Skin of body (tissue), 3 donors: ENCODE measurements at places on chromosomes 7 and 10.

DNA sequence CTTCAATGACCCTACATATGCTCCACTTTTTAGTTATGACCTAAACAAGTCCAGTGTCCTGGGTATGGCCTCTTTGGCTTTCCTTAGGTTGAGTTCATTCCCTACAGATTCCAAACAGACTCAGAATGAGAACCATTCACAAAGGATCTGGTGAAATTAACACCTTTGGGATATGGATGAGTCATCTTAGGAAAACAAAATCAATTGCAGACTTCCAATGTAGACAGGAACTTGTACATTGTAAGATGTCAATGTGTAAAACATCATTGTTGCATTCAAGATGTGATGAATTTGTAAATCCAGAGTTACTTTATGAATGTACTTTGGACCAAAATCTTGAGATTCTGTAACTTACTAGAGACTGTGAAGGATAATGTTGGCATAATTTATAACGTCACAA lies 43.4 kb upstream of the HECTD2 start:
- no peak for DNase-seq

DNA sequence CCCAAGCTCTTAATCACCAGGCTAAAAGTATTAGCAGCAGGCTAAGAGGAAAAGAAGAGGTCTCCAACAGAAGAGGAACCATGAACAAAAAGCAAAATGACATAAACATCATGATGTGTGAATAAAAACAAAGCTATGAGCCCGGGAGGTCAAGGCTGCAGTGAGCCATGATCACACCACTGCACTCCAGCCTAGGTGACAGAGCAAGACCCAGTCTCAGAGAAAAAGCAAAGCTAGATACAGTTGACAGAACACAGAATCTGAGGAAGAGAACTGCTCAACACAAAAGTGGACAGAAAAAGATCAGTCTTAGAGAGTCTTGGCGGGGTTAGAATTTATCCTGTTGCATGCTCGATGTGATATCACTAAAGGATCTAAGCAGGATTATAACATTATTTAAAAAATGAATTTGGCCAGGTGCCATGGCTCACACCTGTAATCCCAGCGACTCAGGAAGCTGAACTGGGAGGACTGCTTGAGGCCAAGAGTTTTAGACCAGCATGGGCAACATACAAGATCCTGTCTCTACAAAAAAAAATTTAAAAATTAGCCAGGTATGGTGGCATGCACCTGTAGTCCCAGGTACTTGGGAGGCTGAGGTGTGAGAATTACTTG lies 37.5 kb downstream of the NT5C2 start:
- DNase-seq, result no peak

DNA sequence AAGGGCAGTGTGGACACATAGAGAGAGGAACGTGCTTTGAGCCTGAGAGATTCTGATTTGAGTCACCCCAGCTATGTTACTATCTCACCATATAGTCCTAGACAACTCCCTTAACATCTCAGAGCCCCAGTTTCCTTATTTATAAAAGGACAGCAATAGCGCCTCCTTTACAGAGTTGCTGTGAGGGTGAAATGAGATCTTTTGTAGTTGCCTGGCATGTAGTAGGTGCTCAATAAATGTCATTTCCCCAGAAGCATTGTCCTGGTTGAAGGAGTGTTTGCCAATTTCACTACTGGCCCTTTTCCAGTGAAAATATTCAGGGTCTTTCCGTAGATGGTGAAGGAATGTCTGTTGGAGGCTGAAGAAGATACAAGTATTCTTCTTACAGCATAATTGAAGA lies 51.3 kb upstream of the FAM180A start:
- no peak for DNase-seq

- DNase-seq, result no peak
Measured at GRCh38 chr7:10821156-10821555, 152.5 kb upstream of the PHF14 start.
